ENCODE measurements at places on chromosomes 16 and 17.

DNA sequence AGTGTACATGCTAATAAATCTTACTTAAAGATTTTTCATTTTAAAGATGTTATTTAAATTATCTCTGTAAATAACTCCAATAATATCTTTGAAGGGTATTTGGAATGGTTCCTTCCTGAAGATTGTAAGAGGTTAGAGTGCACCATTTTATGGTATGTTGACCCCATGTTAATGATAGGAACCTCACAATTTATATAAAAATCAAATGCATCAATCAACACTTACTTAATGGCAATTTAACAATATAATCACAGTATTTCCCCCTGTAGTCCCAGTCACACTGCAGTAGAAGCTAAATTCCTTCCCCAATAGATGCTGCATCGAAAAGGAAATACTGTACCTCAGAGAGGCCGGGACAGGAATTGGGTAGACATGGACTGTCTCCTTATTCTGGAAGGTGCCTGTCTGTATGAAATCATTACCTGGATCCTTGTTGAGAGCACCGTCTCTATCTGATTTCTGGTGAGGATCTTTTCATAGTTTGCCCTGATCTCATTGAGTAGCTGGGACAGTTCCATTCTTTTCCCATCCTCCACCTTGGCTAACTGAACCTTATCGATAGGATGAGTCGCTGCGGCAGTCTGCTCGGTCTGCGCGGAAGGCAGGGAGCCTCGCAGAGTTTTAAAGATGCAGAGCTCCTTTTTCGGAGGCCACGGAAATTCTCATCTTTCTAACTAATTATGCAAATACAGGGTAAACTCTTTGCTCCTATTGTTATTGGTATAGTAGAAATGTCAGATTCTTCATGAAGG is at the start of gene KRT222:
KRT222 (minus strand) TSS at position 596 of the 752 bp plus-strand sequence; CDS start at position 518, 78 bp downstream.
- H3K27ac ChIP-seq = no peak within 1 kb of the TSS
- DNase-seq = no peak
- H3K4me1 ChIP-seq = peaks cover 10% of the 10 kb centered on the region
- no peaks in the 10 kb centered on the region for H3K36me3 ChIP-seq
- H3K4me3 ChIP-seq = peak within 1 kb of the TSS; percentile 32
- peaks cover 24% of the 10 kb centered on the region for H3K27me3 ChIP-seq

GRCh38 chr16:2040041-2040786 is 7.4 kb downstream of the NTHL1 start:
- H3K36me3 ChIP-seq = peaks cover 7% of the 10 kb centered on the region
- no peak for DNase-seq
- H3K27me3 ChIP-seq = no peaks in the 10 kb centered on the region

DNA sequence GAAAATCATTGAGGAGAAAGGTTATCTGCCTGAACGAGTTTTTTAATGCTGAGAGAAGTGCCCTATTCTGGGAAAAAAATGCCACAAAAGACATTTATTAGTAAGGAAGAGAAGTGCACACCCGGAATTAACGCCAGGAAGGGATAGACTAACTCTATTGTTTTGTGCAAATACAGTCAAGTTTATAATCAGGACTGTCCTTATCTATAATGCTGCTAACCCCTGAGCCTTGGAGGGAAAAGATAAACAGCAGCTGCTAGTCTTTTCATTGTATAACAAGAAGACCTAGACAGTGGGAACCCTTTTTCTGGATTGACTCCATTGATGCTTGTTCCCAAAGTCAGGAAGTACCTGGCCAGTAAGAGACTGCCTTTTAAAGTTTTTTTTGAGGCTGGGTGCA is 26.5 kb downstream of the BCAS3 start:
- peaks cover 11% of the 10 kb centered on the region for H3K36me3 ChIP-seq
- no peak overlapping the region for H3K4me3 ChIP-seq
- no peaks in the 10 kb centered on the region for H3K4me1 ChIP-seq
- H3K27ac ChIP-seq = no peak overlapping the region

DNA sequence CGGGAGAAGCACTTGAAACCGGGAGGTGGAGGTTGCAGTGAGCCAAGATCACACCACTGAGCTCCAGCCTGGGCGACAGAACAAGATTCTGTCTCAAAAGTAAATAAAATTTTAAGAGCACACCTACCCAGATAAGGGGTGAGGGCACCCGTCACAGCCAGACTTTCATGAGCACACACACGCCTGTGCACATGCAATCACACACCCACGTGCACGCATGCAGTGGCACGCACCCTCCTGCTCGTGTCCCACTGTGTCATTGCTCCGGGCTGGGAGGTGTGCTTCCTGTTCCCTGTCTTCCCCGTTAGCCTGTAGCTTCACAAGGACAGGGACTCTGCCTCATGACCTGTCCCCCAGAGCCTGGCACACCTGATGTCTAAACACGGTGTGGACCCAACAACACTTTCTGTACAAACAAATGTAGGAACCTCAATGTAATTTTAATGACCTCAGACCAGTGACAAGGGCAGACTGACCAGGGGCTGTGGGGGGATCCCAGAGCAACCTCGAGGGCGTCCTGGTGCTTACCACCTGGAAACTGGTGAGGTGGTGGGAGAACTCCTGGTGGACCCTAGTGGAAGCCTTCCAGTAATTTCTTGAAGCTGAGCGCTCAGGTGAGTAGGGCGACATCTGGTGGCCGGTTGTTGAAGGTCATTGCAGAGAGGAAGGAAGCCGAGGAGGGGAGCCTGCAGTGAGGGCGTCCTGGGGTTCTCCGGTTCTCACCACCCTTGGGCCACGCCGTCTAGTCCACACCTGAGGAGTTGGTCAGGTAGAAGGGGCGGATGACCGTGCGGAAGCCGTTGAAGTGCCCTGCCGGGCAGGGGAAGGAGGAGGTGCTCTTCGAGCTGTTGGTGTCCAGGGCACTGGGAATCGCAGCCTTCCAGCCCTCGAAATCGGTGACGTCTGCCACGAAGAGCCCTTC is 8.6 kb downstream of the LGALS3BP start:
- peak; percentile 86 for DNase-seq
- no peak overlapping the region for H3K4me3 ChIP-seq
- peaks cover 8% of the 10 kb centered on the region for H3K36me3 ChIP-seq
- H3K4me1 ChIP-seq = peaks cover 6% of the 10 kb centered on the region

GRCh38 chr17:67434061-67434525 is 57.0 kb downstream of the PITPNC1 start:
- peak overlapping the region; percentile 18 for H3K4me3 ChIP-seq
- H3K36me3 ChIP-seq = no peaks in the 10 kb centered on the region
- no peaks in the 10 kb centered on the region for H3K27me3 ChIP-seq
- peak; percentile 59 for DNase-seq
- H3K27ac ChIP-seq = peak overlapping the region; percentile 91
- H3K4me1 ChIP-seq = peaks cover 92% of the 10 kb centered on the region

DNA sequence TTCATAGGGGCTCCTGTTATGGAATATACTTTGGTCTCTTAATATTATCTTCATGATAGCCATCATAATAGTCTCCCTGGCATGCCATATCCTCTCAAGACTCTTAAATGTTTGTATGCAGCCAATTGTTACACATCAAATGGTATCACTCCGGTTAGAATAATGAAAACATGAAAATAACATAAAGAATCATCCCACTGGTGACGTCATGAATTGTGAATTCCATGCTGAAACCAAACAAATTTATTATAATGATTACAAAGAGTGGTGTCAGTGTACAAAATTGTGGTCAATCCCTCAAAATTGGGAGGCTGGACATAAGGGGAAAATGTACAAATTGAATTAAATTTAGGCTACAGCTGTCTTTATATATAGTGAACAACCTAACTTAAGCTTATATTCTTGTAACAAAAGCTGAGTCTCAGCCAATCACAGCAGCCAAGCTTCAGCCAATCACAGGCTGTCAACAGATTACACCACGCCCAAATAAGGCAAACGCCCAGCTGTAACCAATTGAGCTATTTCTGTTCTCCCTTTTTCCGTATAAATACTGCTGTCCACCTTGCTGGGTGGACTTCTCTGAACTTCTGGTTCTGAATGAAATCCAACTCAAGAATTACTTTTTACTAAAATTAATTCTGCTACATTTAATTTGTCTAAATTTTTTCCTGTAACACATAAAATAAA is 156.1 kb downstream of the CHD9NB start:
- no peak overlapping the region for H3K27ac ChIP-seq
- H3K27me3 ChIP-seq = no peaks in the 10 kb centered on the region
- no peak for DNase-seq
- no peaks in the 10 kb centered on the region for H3K36me3 ChIP-seq
- no peak overlapping the region for H3K4me3 ChIP-seq

GRCh38 chr17:4587803-4588202 is 3.5 kb downstream of the SMTNL2 start:
- H3K27ac ChIP-seq = no peak overlapping the region
- no peaks in the 10 kb centered on the region for H3K36me3 ChIP-seq
- peaks cover 8% of the 10 kb centered on the region for H3K4me1 ChIP-seq
- DNase-seq = no peak
- no peak overlapping the region for H3K4me3 ChIP-seq

- peaks cover 14% of the 10 kb centered on the region for H3K4me1 ChIP-seq
- peaks cover 33% of the 10 kb centered on the region for H3K27me3 ChIP-seq
- no peak for DNase-seq
- H3K4me3 ChIP-seq = no peak overlapping the region
- no peak overlapping the region for H3K27ac ChIP-seq
These were observed 1.6 kb downstream of the OSGIN1 start for GRCh38 chr16:83954577-83955016.

DNA sequence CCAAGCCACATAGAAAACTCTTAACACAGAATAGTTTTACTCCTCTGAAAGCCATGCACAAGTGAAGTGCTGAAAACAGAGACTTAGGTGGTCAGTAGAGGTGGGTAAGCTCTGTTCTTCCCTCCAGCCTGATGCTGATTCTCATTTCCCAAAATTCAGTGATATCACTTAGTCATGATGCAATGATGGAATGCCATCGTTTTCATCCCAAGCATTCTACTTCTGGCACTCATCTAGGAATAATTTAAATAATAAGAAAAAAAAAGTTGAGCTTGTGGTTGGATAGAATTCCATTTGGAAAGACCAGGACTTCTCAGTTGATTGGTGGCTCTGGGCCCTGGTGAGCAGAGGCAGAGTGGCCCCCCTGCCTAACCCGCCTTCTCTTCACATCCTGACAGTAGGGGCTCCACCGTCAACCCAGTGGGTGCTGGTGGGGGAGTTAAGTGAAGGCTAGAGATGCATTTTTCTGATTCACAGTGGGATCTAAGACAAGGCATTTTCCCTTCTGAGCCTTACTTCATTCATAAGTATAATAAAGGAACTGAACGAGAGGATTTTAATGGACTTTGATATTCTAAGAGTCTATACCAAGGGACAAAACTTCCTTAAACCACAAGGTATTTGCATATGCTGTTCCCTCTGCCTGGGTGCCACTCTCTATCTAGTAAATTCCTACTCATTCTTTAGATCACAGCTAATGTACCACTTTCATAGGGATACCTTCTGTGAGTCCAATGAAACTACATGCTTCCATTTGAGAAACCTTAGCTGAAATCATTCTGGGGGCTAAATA is 310.3 kb upstream of the DYNLRB2 start:
- H3K4me3 ChIP-seq = no peak overlapping the region
- no peak overlapping the region for H3K27ac ChIP-seq
- H3K36me3 ChIP-seq = no peaks in the 10 kb centered on the region
- peaks cover 3% of the 10 kb centered on the region for H3K27me3 ChIP-seq

DNA sequence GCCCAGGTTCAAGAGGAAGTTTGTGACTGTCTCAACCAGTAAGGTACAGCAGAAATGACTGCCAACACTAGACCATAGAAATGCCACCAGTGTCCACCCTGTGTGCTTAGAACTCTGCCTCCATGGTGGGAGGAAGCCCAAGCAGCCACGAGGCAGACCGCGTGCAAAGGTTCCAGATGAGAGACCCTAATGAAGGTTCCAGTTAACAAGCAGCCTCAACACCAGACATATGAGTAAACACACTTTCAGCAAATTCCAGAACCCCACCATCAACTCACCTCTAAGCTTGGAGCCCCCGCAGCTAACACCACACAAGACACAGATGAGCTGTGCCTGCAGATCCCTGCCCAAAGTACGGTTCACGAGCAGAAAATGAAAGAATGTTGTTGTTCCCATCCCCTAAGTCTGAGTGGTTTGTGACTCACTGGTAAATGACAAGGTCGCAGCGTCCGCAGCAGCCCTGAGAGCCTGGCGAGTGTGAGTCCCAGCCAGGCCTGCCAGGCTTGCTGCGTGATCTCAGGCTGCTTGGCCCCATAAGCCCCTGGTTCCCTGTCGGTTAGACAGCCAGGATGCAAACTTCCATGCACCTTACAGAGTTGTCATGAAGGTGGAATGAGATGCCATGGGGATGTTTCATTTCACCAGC is 193.7 kb downstream of the C16orf95 start:
- no peaks in the 10 kb centered on the region for H3K4me1 ChIP-seq
- H3K27ac ChIP-seq = no peak overlapping the region
- no peak overlapping the region for H3K4me3 ChIP-seq
- H3K36me3 ChIP-seq = no peaks in the 10 kb centered on the region
- DNase-seq = no peak

GRCh38 chr16:84278968-84279367 is 15.7 kb upstream of the WFDC1 start:
- H3K4me3 ChIP-seq = no peak overlapping the region
- H3K27me3 ChIP-seq = no peaks in the 10 kb centered on the region
- DNase-seq = no peak
- no peaks in the 10 kb centered on the region for H3K36me3 ChIP-seq
- H3K4me1 ChIP-seq = no peaks in the 10 kb centered on the region

DNA sequence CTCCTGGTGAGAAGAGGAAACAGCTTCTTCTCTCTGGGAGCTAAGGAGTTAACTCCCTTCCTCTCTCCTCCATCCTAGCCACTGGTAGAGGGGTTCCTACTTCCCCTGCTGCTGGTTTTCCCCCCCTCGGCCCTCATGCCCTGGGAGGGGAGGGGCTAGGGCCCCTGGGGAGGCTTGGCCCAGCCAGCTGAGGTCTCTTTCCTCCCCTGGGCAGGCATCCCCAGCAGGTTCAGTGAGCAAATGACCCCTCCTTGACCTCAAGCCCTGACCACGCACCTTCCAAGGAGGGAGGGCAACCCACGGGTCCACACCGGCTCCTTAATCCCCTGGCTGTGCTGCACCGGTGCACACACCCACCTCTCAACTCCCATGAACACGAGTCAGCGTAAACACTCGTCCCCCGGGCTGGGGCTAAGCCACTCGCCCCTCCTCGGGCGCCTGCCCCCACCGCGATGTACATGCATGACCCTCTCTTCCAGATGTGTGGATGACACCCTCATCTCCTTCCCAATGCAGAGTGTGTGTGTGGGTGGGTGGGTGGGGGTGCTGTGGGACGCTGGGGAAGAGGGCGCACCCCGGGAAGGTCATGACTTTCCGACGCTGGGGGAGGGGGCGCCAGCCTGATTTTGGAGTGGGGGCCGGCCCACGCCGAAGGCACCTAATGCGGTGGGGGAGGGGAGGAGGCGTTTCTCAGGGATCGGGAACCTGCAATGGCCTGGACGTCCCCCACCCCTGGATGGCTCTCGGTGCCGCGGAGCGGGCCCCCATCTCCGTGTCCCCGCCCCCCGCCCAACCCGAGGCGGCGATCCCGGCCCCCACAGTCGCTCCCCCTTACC is 33.7 kb downstream of the SRCIN1 start:
- no peak for DNase-seq
- H3K27me3 ChIP-seq = peaks cover 92% of the 10 kb centered on the region
- no peak overlapping the region for H3K27ac ChIP-seq
- H3K4me1 ChIP-seq = peaks cover 7% of the 10 kb centered on the region
- no peaks in the 10 kb centered on the region for H3K36me3 ChIP-seq

All from activated T-cell treated with anti-CD3 and anti-CD28 coated beads, Interleukin-2, amount 50 U/mL, for 24 hours (primary cell).